ENCODE measurements at places on chromosomes 6 and 20.

- H3K4me3 ChIP-seq: no peak overlapping the region
- H3K4me1 ChIP-seq: no peaks in the 10 kb centered on the region
- H3K27me3 ChIP-seq: peaks cover 2% of the 10 kb centered on the region
- H3K36me3 ChIP-seq: no peaks in the 10 kb centered on the region
- no peak overlapping the region for H3K27ac ChIP-seq
- no peak for DNase-seq
Observed at GRCh38 chr6:70129341-70129740, 173.5 kb downstream of the COL9A1 start.

DNA sequence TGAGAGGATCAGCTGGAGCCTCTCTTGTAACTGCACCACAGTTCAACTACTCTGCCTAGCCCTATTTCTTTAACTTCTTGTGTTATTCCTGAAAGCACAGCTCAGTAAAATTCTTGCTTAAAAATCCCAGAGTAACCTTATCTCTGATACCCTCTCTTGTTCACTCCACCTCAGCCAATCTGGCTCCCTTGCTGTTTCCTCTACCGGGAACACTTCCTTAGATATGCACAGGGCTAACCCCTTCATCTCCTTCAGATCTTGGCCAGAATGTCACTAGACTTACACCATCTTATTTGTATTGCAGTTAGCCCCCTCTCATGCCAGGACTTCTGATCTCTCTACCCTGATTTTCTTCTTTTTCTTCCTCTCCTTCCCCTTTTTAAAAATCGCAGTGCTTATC is 2.6 kb upstream of the ZKSCAN3 start:
- H3K36me3 ChIP-seq: no peaks in the 10 kb centered on the region
- DNase-seq: no peak
- peaks cover 35% of the 10 kb centered on the region for H3K27me3 ChIP-seq
- H3K4me1 ChIP-seq: peaks cover 24% of the 10 kb centered on the region

GRCh38 chr6:138590796-138591709 is 91.8 kb upstream of the NHSL1 start:
- H3K36me3 ChIP-seq: no peaks in the 10 kb centered on the region
- no peak overlapping the region for H3K4me3 ChIP-seq
- H3K27ac ChIP-seq: no peak overlapping the region
- H3K4me1 ChIP-seq: peaks cover 27% of the 10 kb centered on the region
- DNase-seq: no peak
- H3K27me3 ChIP-seq: no peaks in the 10 kb centered on the region

DNA sequence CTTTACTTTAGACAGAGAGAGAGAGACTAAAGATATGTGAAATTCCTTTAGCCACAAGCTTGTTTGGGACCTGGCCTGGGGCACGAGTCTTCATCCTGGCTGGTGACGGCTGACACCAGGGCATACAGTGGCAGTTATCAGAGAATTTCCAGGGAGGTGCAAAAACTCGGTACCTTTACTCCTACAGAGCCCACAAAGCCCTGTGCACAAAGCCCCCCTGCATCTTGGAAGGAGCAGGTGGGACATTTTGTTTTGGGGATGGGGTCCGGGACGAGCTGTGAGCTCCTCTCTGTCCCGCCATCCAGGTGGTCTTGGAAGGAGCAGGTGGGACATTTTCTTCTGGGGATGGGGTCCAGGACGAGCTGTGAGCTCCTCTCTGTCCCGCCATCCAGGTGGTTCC is 28.9 kb downstream of the RPP40 start:
- no peak overlapping the region for H3K4me3 ChIP-seq
- H3K27me3 ChIP-seq: no peaks in the 10 kb centered on the region
- H3K36me3 ChIP-seq: peaks cover 15% of the 10 kb centered on the region
- peaks cover 35% of the 10 kb centered on the region for H3K4me1 ChIP-seq
- no peak for DNase-seq

GRCh38 chr6:101689695-101690094 is 296.2 kb downstream of the GRIK2 start:
- no peaks in the 10 kb centered on the region for H3K4me1 ChIP-seq
- H3K27ac ChIP-seq: no peak overlapping the region
- H3K27me3 ChIP-seq: no peaks in the 10 kb centered on the region
- H3K4me3 ChIP-seq: no peak overlapping the region
- DNase-seq: no peak
- no peaks in the 10 kb centered on the region for H3K36me3 ChIP-seq

DNA sequence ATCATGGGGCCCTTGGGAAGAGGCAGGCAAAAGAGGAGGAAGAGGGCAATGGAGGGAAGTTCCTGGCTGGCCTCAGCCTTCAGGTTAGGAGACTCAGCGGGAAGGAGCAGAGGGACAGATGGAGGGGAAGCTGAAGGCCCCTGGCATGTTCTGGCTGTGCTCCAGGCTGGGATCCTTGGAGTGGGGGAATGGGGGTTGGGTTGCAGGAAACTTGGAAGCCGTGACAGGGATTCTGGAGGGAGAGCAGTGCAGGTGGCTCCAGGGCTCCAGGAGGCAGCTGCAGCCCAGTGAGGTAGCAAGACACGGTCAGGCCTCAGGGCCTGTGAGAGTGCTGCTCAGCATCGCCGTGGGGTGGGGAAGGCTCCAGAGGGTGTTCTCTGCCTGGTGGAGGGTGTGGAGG is 64.6 kb upstream of the SCP2D1 start:
- no peak overlapping the region for H3K4me3 ChIP-seq
- DNase-seq: no peak
- no peaks in the 10 kb centered on the region for H3K27me3 ChIP-seq
- H3K36me3 ChIP-seq: peaks cover 10% of the 10 kb centered on the region
- peaks cover 7% of the 10 kb centered on the region for H3K4me1 ChIP-seq

GRCh38 chr6:61745994-61746393 is 540.0 kb downstream of the KHDRBS2 start:
- no peak overlapping the region for H3K27ac ChIP-seq
- H3K4me3 ChIP-seq: no peak overlapping the region
- DNase-seq: no peak
- no peaks in the 10 kb centered on the region for H3K36me3 ChIP-seq
- H3K27me3 ChIP-seq: no peaks in the 10 kb centered on the region

GRCh38 chr20:51487565-51488268 is 54.8 kb downstream of the NFATC2 start:
- H3K4me1 ChIP-seq: peaks cover 77% of the 10 kb centered on the region
- no peak for DNase-seq
- no peaks in the 10 kb centered on the region for H3K36me3 ChIP-seq
